ENCODE measurements at places on chromosomes 11 and 22.

DNA sequence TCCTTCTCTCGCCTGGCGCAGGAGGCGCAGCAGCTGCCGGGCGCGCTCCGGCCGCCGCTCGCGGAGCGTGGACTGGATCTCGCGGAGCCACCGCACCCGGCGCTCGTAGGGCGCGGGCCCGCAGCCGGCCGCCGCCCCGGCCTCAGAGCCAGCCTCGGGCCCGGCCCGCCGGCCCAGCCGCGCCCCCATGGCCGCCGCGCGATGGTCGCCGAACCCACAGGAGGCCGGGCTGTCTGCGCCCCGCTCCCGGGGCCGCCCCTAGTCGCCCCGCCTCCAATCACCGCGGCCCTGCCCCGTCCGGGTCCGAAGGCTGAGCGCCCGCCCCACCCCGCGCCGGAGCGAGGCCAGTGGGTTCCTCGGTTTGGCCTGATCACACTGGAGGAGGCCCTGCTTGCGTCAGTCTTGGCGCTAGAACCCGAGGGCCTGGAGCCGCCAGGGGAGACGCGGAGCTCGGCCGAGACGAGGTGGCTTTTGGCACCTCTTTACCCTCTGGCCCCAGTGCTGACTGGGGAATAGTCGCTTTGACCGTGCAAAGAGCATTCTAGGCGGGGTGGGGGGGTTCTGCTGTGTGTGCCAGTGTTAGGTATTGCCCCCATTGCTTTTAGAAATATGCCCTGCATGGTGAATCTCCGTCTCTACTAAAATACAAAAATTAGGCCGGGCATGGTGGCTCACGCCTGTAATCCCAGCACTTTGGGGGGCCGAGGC, at the start of gene LRRC75B:
Gene LRRC75B (minus strand): TSS at position 223 of the 708 bp plus-strand sequence. CDS start 34 bp downstream, at position 189.
- no peak for DNase-seq

- no peak for DNase-seq
Observed at GRCh38 chr22:43953988-43954785, 1.1 kb upstream of the SAMM50 start.

- no peak for DNase-seq
Observed at GRCh38 chr22:21710156-21710555, 25.4 kb downstream of the YPEL1 start.

GRCh38 chr11:33692013-33692504, 8.6 kb downstream of the C11orf91 start:
- peak; percentile 98 for DNase-seq

- DNase-seq = no peak
Observed at GRCh38 chr11:124172101-124172500, 11.0 kb upstream of the OR10D3 start.

DNA sequence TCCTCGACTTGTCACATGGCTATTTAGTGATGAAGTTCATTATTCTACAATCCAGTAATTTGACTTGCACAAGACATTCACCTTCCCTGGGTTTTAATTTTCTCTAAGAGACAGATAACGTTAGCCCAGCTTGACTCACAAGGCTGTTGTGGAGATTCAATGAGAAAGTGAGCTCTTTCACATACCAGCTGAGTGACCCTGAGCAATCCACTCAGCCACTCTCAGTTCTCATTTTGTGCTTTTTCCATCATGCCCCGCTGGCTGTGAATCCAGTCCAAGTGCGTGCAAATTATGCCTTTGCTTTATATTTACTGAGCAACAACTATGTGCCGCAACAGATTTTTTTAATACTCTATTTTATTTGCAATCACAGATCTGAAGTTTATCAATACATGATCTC, 176.5 kb downstream of the LARGE1 start:
- no peak for DNase-seq

- no peak for DNase-seq
Observed at GRCh38 chr11:102868339-102868738, 6.4 kb downstream of the MMP12 start.

GRCh38 chr11:118791961-118792569, 1.1 kb upstream of the DDX6 start:
- no peak for DNase-seq

DNA sequence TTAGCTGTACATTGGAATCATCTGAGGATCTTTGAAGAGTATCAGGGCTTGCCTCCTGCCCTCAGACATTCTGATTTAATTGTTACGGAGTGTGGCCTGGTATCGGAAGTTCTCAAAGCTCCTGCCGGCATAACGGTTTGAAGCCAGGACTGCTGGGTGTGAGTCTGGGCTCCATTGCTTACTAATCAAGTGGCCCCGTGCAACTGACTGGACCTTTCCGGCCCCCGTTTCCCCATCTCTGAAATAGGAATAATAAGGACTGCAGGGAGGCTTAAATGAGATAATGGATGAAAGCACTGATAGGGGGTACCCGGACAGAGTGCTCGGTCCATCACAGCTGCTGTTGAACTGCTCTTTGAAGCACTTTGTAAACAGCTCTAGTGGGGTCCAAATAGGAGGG, 1.7 kb downstream of the PLEKHB1 start:
- no peak for DNase-seq

GRCh38 chr11:111674941-111675340, 72.7 kb downstream of the SIK2 start:
- DNase-seq = no peak

- DNase-seq = no peak
Observed at GRCh38 chr11:27087432-27087831, 46.8 kb downstream of the BBOX1 start.

DNA sequence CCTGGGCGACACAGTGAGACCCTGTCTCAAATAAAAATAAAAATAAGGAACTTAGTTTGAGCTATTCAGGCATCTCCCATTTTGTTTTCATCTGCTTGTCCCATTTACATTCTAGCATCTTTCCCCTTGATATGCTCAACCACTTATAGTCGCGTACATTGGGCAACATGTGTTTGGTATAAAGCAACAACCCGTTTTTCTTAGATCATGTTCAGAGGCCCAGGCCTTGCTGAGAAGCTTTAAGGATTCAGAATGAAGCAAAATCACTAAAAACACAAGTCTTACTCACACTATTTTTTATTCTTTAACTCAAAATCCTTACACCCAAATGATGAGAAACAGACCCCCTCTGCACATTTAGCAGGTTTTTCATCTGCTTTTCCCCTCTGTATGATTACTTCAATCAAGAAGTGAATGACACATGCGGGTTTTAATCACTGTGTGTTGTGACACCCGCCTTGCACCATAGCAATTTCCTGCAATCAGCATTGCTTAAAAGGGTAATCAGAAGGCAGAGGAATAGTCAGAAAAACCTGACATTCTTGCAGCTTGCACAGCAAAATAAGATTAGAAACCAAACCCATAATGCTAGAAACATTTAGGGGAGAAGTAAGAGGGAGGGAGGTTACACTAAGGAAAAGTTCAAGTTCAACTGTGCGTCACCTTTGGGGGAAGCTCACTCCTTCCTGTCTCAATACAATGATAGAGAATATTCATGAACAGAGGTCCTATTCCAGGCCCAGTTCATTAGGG, 25.9 kb downstream of the ALG9 start:
- no peak for DNase-seq

- no peak for DNase-seq
Observed at GRCh38 chr11:93487032-93487483, 56.1 kb downstream of the SMCO4 start.

DNA sequence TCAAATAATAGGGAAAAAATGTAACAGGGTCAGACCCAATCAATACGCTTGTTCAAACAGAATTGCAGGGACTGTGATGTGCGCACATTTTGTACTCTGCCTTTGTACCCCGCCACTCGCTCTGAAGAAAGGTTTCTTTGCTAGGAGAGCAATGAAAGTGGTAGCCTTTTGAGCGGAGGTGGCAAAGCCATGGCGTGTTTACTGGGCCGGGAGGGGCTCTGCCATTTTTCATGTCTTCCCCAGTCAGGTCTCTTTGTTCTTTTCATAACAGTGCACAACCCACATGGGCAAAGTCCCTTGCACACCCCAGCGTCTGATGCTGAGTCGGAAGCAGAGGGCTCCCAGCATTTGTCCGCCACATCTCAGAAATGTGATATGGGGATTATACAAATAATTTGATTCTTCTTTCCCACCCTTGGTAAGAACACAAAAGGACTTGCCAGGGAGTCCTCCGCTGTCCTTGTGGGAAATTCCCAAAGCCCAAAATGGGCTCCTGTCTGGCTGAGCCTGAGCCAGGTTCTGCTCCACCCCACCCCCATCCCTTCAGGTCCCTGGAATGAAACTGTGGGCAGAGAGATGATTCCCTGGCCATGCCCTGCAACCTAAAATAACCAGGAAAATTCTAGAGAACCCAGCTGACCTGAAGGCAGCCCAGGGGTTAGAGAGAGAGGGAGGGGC, 36.6 kb downstream of the C11orf58 start:
- no peak for DNase-seq

DNA sequence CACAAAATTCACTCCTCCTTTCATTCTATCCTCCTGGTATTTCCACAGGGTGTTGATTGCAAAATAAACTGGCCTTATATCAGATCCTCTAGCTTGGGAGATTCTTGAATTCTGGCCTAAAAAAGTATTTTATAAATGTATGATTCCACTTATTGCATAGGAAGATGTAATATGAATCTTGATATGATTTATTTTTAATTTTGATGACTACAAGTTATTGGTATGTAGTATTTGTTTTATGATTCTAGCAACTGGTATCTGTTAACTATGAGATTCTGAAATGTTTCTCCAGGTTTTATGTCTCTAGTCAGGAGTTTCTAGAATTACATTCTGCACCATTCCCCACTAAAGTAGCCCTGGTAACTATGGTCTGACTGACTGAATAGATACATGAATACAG, 373.9 kb upstream of the C11orf87 start:
- no peak for DNase-seq

GRCh38 chr11:68735646-68736045, 15.7 kb downstream of the TESMIN start:
- DNase-seq = no peak

- no peak for DNase-seq
Observed at GRCh38 chr11:69233744-69234570, 60.0 kb upstream of the MYEOV start.

DNA sequence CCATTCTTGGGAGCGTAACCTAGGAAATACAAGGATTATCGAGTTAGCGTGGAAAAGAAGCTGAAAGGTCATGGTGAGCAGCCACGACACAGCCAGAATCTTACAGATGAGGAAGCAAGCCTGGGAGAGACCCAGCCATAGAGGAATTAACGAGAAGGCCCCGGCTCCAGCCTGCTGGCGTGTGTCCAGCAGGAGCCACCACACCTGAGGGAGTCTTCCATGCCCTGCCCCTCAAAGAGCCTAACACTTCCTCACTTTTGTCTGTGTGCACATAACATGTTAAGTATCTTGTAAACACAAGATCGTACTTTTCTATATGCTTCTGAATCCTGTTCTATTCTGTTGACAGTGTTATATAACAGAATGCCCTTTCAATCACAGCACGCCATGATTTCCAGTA, 18.1 kb downstream of the CECR2 start:
- no peak for DNase-seq

GRCh38 chr11:17531071-17531600, 13.1 kb downstream of the USH1C start:
- DNase-seq = no peak

GRCh38 chr11:122637541-122637940, 18.0 kb upstream of the UBASH3B start:
- DNase-seq = no peak

GRCh38 chr11:78429209-78429608, 11.6 kb upstream of the GAB2 start:
- DNase-seq = no peak

DNA sequence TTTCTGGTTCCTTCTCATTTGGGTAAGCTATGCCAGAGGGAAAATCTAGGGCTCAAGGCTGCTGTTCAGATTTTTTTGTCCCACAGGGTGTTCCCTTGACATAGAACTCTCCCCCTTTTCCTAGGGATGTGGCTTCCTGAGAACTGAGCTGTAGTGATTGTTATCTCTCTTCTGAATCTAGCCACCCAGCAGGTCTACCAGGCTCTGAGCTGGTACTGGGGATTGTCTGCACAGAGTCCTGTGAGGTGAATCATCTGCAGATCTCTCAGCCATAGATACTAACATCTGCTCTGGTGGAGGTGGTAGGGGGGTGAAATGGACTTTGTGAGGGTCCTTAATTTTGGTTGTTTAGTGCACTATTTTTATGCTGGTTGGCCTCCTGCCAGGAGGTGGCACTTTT, 167.3 kb upstream of the PGR start:
- no peak for DNase-seq

GRCh38 chr22:29520851-29521250, 32.7 kb downstream of the THOC5 start:
- DNase-seq = no peak

- DNase-seq = no peak
Observed at GRCh38 chr11:103544874-103545273, 435.6 kb downstream of the DYNC2H1 start.

GRCh38 chr11:125797641-125798040, 9.7 kb downstream of the PATE3 start:
- DNase-seq = no peak

DNA sequence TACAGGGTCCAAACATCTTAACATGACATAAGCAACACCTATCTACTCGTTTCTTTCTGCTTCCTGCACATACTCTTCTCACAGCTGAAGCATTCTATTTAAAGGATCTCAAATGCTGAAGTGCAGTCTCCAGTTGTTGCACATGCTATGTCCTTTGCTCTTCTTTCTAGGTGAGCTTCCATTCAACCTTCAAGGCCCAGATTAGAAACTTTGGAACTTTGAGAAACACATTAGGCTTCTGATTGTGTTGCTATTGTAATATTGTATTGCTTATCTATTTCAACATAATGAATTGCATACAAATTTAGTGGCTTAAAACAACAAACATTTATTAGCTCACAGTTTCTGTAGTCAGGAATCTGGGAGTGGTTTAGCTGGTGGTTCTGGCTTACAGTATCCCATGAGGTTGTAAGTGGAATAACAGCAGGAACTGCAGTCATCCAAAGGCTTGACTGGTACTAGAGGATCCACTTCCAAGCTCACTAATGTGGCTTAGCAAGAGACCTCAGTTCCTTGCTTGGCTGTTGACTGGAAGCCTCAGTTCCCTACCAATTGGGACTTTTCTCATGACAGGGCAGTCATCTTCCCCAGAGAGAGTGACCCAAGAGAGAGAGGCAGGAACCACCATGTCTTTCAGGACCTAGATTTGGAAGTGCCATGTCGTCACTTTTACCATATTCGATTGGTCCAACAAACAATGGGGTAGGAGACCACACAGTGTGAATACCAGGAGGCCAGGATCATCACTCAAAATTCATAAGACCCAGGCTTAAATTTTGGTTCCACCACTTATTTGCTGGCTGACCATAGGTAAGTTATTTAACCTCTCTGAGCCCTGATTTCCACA, 27.2 kb upstream of the RASSF10 start:
- DNase-seq = no peak

DNA sequence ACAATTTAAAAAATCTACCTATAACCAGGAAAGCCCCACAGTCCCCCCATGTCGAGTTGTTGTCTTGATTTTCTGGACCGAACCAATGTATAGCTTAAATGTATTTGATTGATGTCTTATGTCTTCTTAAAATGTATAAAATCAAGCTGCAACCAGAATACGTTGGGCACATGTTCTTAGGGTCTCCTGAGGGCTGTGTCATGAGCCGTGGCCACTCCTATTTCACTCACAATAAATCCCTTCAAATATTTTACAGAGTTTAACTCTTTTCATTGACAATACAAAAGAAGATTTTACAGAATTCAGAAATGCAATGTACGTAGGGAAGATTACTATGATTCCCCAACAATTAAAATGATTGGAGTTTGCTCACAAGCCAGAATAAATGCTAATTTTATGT, 428.7 kb upstream of the RAG2 start:
- DNase-seq = no peak

GRCh38 chr11:13302420-13302958, 24.9 kb downstream of the BMAL1 start:
- no peak for DNase-seq
